ENCODE measurements at places on chromosomes 1 and 21.

DNA sequence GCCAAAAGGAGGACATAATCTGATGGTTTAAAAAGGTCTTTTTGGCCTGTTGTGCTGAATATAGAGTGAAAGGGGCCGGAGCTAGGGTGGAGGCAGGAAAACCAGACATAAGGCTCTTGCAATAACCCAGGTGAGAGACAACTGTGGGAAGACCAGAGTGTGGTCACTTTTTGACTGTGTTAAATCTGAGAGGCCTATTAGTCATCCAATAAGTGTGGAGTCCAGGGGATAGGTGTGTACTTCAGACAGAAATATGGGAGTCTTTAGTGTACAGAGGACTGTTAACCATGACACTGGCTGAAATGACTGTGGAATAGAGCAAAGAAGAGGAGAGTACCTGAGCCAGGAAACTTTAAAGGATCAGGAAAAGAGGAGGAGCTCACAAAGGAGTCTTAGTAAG lies 89.3 kb downstream of the VAV3 start:
- no peak for DNase-seq

DNA sequence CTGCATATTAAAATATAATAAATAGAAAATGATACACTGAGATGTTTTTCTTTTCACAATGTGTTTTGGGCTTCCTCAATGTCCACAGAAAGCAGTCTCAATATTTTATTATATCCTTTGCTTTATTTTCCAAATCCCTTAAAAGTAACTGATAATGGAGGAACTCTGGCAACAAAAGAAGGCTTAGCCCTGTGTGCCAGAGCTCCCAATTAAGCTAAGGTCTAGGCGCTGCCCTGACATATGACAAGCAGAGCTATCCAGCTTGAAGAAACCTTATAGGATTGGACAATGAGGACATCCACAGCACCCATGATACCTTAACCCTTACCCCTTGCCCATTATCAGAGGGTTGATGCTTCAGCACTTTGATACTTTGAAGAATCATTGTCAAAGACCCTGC lies 12.9 kb upstream of the SHCBP1L start:
- no peak for DNase-seq

GRCh38 chr1:109090196-109091077 lies at the start of gene TMEM167B:
TSS of gene TMEM167B (plus strand) at chr1:109090764. CDS start at chr1:109090873, 109 bp downstream.
- peak; percentile 60 for DNase-seq

GRCh38 chr1:222653178-222653827 lies 35.4 kb downstream of the MIA3 start:
- no peak for DNase-seq

DNA sequence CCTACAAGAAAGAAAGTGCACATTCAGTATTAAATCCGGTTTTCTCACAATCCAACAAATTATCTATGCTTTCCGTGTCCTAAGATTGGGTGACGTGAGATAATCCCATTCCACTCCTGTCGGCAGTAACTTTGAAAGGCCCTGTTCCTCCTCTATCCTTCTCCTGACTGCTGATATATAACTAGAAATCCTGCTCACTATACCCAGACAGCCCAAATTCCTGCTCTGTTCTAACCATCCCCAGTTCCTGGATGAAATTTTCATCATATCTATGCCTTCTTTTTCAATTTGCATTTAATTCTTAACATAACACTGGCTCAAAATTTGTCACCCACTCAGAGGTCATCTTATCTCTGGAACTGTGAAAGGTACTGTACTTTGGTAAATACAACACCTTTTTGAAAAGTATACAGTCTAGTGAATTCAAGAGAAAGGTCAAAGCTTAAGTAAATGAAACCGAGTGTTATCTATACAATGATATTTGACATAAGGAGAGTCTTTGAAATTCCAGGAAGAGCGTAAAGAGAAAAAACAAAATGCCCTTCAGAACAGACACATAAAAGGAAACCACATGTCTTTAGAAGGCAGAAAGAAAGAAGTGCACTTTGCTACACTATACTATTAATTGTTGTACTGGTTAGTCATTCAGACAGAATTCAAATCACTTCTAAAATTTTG lies 200.5 kb upstream of the NEGR1 start:
- DNase-seq: peak; percentile 3

GRCh38 chr1:117852853-117853553 lies 76.4 kb downstream of the GDAP2 start:
- no peak for DNase-seq

DNA sequence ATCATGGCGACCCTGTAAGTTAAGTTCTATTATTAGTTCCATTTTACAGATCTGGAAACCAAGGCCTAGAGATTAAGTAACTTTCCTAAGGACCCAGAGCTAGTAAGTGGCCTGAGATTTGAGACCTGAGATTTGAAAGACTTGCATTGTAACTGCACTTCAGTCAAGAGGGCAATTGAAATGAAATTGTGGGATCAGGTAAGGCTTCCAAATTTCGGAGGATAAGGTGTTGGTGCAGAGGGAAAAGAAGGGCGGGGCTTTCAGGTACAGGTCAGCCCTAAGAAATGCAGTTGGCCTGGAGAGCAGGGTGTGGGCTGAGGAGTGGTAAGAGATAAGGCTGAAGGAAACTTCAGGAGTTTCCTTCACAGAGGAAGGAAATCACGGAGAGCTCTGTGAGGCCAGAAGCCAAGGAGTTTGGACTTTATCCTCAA lies 51.1 kb downstream of the SLC16A1 start:
- DNase-seq: no peak

DNA sequence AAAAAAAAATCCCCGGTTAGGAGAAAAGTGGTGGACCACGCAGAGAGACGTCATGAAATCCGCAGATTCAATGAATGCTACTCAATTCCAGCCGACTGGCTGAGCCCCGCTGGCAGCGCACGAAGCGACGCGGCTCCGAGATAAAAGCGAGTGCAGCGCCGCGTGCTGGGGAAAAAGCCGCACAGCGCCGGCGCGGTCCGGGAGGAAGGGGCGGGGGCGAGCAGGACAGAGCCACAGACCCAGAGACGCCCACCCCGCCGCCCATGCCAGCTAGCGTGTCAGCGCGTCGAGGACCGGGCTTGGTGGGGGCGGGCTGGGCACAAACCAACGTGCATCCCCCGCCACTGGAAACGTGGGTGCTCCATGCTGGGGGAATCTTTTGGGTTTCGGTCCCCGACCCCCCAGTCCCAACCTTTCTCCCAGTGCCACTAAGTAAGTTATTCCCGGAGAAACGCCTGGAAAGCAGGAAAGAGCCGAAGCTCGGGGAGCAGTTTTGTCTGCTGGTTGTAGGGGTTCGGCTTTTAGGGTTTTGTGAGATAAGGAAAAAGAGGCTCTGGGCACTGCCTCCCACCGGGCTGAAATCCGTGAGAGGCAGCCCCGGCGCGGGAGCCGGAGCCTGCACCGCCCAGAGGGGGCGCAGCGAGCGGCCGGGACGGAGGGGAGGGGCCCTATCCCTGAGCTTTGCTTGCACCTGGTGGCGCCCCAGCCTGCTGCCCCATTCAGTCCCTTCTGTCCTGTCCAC lies at the start of gene KCNJ6:
TSS of gene KCNJ6 (minus strand) at position 148 of the 742 bp plus-strand sequence. CDS start 75,775 bp downstream, outside the sequence.
- peak; percentile 19 for DNase-seq

DNA sequence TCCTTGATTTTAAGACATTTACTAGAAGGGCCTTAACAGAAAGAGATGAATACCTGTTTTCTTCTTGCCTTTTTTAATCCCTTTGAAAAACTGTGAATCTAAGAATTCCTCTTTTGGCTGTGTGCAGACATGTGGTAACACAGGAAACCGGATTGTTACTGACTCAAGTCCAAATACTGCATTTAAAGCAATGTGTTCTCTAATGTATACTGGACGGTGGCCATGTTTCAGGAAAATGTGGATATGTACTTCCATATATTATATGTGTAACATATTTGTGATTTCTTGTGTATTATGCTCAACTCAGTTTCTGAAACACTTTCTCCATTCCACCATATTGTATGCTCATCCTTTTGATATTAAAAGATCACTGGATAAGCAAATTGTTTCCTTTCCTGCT lies 185.1 kb downstream of the LRRC7 start:
- DNase-seq: no peak

GRCh38 chr1:77983997-77984355 lies 5.1 kb upstream of the FUBP1 start:
- no peak for DNase-seq

GRCh38 chr1:17307329-17307728 lies 668 bp upstream of the PADI4 start:
- DNase-seq: no peak

DNA sequence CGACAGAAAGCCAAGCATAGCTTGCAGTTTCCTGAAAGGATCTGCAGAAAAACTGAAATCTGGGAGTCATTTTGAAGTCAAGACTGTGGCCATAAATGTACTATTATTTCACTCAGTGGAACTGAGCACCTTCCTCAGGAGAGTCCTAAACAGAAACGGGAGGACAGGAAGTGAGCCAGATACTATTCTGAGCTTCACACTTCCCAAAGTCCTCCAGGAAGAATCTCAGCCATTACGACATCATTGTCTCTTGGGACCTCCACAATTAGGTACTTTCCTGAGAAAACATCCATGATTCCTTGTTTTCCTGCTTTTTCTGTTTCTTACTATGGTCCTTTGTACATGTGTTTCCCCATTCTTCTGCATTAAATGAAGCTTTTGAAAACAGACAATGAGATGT lies 299.2 kb upstream of the USP25 start:
- DNase-seq: no peak

- no peak for DNase-seq
These were observed 4.1 kb downstream of the MROH9 start for GRCh38 chr1:170939476-170939875.

DNA sequence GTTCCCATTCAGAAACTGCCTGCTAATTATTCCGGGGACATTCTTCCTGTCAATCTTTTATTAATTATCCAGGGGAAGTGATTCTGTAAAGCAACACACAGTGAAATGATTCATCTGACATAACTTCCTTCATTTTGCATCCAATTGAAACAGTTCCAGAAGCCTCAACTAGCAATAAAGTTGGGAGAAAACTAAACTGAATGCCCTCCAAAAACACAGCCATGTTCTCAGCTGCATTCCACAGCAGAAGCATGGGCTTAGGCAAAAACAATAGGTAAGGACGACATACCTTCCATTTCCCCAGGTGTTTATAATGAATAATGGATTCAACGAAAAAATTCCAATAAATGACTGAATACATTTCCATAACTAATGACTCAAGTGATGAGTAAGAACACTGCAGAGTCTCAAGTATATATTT lies 36.9 kb upstream of the TARBP1 start:
- DNase-seq: no peak

DNA sequence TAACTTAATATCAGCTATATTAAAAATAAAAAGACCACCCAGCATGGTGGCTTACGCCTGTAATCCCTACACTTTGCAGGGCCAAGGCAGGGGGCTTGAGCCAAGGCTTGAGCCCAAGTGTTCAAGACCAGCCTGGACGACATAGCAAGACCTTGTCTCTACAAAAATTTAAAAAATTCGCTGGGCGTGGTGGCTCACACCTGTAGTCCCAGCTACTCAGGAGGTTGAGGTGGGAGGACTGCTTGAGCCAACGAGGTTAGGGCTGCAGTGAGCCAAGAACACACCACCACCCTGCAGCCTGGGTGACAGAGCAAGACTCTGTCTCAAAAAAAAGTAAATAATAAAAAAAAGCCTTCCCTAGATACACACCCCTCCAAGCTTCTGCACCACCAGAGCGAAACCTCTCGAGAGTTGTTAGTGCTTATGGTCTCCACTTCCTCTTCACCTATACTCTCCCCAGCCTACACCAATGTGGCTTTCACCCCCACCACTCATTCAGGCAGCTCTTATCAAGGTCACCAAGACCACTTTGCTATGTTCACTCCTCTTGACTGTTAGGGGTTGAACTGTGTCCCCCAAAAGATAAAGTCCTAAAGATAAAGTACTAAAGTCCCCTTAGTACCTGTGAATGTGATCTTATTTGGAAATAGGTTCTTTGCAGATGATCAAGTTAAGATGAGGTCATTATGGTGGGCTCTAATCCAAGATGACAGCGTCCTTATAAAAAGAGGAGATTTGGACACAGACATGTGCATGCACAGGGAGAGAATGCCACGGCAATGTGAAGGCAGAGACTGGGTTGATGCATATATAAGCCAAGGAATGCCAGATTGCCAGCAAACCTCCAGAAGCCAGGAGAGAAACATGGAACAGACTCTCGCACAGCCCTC lies 6.8 kb upstream of the PPP1R15B start:
- DNase-seq: no peak

DNA sequence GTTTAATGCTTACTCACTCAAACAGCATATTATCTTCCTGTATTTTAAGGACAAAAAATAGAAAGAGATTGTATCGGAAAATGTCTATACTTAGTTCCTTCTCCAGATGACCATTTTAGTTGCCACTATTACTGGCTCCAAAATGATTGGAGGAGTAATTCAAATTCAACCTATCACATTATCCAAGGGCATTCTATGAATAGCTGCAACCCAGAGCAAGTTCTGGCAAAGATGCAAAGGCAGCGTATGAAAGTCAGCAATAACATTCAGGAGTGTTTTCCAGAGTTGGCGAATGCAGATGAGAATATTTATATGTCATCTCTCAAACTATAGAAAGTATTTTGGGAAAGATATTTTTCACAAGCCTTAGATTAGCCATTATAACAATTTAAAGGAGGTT lies 389.8 kb upstream of the ADGRL2 start:
- DNase-seq: no peak

- no peak for DNase-seq
These were observed 92.0 kb upstream of the RALGPS2 start for GRCh38 chr1:178633056-178633455.

GRCh38 chr1:183287191-183287675 lies 101.2 kb downstream of the LAMC2 start:
- DNase-seq: no peak

DNA sequence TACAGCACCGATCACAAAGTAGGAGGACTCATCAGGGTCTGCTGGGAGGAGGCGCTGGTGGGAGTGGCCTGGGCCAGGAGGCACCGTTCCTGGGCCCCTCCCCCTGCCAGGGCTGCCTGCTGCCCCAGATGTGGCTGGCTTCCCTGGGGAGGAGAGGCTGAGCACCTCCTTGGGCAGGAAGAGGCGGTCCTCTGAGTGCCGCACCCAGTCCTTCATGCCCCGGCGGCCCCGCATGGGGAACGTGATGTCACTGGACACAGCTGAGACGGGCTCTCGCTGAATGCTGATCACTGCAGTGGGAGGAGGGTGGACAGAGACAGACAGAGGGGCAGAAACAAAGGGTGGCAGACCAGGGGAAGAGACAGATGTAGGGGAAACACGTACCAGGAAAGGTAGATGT lies 24.8 kb downstream of the ADGRB2 start:
- no peak for DNase-seq

Data from HuH-7 (cell line).